ENCODE measurements at places on chromosomes 6 and 20.

GRCh38 chr6:133017581-133017980, 203.2 kb downstream of the RPS12 start:
- DNase-seq, result no peak

DNA sequence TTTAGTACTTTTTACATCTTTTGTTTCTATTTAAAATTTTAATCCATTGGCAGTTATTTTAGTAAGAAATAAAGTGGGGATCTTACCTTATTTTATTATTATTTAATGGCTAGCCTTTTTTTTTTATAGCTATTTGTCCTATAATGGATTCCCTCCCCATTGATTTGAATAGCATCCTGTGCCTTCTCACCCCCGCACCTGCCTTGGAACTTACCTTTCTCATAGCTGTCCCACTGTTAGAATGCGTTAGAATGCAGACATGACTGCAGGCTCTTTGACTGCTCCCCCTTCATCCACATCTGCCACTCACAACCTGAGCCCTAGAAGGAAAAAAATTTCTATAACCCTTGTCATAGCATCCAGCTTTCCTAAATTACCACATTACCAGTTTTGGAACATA, 9.1 kb downstream of the PKIB start:
- no peak for DNase-seq

DNA sequence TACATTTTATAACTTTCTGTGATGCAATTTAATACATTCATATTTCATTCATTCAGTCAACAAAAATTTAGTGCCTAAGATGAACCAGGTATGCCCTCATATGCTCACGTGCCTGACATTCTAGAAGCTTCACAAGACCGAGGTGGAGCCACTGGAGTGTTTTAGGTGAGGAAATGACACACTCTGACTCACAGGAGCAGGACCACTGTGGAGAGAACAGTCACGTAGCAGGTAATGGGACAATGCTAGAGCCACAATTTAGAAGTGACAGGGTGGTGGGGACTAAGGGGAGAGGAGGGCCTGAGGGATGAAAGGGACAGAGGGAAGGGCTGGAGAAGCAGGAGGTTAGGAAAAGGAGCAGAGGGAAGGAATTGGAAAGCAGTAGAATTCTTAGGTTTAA, 17.6 kb upstream of the HLA-A start:
- peak; percentile 59 for DNase-seq

DNA sequence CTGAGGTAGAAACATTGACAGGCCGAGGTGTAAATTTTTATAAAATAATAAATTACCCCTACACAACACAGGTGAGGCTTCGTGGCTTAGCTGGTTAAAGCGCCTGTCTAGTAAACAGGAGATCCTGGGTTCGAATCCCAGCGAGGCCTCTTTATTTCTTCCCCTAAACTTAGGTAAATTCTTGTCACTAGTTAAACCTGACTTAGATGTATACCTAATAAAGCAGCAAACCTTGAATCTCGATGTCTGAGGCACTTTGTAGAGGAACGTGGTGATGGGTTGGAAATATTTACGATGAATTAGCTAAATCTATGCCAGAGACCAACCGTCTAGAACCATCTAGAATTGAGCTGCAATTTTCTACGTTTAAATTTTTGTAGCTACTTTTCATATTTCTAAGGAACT, 185.6 kb downstream of the OR2B2 start:
- DNase-seq, result no peak

DNA sequence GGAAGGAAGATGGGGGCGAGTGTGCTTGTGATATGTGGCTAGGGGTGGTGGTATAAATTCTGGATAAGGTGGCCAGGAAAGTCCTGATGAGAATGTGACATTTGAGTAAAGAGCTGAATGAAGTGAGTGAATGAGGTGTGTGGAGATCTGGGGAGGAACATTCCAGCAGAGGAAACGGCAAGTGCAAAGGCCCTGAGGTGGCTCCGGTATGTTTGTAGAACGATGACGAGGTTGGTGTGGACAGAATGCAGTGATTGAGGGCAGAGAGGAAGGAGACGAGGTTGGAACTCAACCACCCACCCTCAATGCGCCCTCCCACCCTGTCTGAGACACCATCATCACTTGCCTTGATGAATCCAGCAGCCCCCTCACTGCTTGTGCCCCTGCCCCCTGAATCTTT, 214.1 kb upstream of the RNF24 start:
- no peak for DNase-seq

DNA sequence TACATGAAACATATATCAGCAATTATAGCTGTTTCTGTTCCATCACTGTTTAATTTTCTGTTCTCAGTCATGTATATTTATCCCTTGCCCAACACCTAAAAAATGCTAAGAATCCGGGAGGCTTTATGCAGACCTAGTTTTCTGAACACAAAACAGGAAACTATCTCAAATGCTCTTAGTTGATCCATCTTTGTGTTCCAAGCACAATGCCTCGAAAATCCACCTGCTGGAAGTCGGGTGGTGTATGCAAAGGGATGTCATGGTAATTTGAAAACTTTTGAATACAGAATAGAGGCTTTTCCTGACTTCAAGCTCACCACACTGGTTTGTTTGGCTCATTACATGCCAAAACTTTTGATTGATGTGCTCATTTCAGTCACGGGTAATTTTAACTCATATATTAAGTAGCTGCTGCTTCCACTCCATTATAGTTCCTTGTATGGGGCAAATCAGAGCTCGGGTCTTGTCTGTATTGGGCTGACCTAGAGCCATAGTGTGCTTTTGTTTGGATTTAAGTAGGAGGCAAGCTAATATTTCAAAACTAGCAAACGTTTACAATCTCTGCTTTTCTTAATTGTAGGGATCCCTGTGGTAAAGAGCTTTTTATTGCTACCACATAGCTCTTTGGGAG, 646.5 kb upstream of the EPHA7 start:
- DNase-seq, result no peak

- DNase-seq, result no peak
Observed at GRCh38 chr6:37674161-37674560, 23.5 kb downstream of the MDGA1 start.

- DNase-seq, result peak; percentile 20
Observed at GRCh38 chr20:43914311-43915210, at the start of gene TOX2. Gene TOX2 (plus strand): TSS chr20:43914852. CDS start chr20:43914892, 40 bp downstream.

- DNase-seq, result no peak
Observed at GRCh38 chr6:45661661-45662060, 283.9 kb upstream of the SUPT3H start.

GRCh38 chr6:137365707-137366437, 128.3 kb downstream of the OLIG3 start:
- no peak for DNase-seq

GRCh38 chr6:26351544-26351953, 13.4 kb upstream of the BTN3A2 start:
- peak; percentile 95 for DNase-seq

DNA sequence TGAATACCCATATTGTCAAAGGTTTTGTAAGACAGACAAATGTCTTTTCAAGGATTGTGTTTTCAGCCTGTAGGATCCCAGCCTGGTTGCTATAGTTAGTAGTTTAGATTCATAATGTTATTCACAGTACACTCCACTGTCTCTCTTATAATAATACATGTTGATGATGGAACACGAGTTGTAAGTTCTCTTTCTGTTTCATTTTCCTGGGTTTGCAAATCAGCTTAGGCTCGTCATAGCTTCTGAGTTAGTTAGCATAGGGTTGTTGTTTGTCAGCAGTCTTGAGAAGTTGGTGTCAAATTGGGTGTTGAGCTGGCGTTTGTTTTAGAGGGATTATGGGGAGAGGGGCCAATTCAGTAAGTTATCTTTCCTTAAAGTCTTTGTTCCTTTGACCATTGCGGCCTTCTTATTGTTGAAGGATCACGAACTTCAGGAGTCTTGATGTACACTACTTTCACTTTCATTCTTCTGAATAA, 45.8 kb downstream of the QKI start:
- no peak for DNase-seq

DNA sequence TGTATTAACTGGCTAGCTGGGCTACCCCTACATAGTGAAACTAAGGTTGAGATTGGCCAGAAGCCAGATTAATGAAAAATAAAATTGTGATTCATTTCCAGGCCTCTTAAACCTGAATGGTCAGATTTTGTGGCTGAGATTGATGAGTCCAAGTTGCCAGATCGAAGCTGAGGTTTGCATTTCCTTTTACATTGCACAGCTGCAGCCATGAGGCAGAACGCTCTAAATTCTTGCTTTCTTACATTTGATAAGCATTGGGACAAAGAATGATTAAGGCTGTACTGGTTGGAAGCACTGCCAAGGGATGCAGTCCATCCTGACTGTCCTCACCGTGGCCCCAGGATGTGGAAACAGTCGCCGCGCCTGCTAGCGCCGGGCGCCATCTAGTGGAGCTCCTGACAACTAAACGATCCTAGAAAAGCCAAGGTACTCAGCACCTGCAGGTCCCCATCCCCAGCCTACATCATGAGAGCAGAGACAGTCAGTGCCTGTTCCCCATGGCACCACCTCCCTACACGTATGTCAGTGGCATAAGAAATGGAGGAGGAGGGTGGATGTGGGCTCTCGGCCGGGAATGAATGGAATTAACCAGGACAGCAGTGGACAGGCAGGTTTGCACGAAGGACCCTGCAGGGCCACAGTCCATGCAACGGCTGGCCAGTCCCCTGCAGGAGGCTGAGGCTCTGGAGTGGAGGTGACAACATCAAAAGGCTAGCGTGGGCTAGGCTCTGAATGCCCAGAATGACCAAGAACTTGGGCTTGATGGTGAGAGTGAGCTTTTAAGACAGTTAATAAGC, 19.0 kb downstream of the PXDC1 start:
- DNase-seq, result peak; percentile 20

DNA sequence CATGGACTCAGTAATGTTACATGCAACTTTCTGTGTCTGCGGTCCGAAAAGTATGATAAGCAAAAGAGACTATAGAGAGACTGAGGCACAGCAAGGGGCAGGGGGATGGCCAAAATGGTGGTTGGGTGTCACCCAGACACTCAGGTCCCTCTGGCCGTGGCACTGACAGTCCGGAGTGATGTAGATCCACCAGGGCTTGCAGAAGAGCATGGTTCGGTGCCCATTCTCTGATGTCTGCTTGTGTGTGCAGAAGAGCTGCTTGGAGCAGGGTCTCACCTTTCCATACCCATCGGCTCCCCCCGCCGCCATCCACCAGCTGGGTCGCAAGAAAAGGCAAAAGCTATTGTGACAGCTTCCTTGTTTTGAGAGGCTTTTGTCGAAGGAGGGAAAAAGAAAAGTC, 6.6 kb upstream of the APCDD1L start:
- DNase-seq, result no peak

DNA sequence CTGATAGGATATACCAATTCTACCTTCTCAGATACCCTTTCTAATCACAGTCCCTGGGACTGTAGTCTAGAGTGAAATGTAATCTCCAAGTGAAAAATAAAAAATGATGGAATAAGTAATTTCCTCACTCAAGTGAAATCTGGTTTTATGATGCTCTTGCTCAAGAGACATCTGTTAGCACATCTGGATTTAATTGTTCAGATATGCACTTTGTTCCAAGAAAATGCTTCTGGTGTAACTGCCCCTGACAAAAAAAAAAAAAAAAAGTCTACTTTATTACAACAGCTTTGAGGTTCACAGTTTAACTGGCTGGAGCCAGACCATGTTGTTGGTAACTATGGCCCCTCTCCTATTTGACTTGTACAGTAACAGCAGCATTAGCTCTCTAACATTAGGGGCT, 251.8 kb downstream of the BTBD9 start:
- no peak for DNase-seq

DNA sequence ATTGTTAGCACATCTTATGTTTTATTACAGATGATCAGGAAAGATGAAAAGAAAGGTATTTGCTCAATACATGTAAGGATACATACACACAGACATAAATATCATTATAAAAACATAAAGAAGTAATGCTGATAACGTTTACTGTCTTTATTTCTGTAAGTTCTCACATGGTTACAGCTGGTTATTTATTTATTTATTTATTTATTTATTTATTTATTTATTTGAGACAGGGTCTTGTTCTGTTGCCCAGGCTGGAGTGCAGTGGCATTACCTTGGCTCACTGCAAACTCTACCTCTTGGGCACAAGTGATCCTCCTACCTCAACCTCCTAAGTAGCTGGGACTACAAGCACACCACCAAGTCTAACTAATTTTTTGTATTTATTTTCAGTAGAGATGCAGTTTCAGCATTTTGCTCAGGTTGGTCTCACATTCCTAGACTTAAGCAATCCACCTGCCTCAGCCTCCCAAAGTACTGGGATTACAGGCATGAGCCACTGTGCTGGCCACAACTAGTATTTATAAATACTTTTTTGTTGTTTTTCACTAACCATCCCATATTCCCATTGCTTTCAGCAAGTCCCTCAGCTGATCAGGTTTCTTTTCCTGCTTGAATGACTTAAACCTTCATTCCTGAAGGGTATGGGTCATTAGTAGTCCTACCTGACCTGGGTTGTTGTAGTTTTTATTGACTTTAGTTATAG, 35.8 kb downstream of the HLA-B start:
- no peak for DNase-seq

DNA sequence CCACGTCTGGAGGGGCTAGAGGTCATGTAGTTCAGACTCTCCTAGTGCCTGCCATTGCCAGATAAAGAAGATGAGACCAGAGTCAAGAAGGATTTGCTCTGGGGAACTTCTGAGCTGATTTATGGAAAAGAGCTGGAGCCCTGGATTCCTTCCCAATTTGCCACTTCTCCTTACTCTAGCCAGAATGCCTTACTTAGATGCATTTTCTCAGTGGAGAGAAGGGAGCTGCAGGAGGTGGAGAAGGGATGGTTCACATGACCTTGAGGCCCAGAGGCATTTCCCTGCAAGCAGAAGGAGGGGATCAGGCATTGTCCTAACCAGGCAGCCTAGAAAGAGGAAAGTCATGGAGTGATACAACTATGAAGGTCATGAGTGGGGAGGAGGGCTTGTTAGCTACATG, 122.2 kb downstream of the UNC5CL start:
- DNase-seq, result no peak

DNA sequence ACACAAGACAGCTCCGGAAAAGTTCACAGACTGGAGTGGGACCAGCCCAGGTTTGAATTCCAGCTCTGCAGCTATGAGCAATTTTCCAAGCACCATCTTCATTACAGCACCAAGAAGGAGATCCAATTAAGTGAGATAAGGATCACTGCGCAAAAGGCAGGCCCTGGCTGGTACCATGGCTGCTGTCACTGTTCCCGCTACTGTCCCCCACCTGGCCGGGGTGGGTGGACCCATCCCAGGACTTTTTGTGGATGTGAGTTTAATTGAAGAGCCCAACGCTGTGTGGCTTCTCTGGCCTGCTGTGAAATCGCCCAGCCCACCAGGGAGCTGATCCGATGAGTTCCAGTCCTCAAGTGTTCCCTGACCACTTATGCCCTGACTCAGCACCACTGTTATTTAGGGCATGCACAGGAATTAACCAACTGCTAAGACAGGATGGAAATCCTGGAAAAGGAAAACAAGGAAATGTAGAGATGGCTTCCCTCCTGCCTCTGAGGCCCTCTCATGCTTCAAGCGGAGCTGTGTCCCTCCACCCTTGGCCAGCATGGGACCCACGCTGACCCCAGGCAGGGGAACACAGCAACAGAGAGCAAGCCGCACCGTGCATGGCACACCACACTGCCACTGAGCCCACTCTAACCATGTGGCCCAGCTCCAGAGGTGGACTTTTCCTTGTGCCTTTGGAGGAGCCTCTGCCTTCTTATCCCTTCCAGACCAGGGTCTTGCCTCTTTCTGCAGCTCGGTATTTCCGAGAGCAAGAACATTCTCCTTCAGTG, 150.0 kb upstream of the CST7 start:
- DNase-seq, result no peak

- no peak for DNase-seq
Observed at GRCh38 chr20:4519534-4519933, 202.2 kb upstream of the PRND start.

Data from SW 1271 (cell line).